CD4-positive, alpha-beta T cell treated with Interleukin-6 at 100 ng/mL for 8 hours (primary cell): ENCODE measurements at places on chromosomes 3 and 15.

DNA sequence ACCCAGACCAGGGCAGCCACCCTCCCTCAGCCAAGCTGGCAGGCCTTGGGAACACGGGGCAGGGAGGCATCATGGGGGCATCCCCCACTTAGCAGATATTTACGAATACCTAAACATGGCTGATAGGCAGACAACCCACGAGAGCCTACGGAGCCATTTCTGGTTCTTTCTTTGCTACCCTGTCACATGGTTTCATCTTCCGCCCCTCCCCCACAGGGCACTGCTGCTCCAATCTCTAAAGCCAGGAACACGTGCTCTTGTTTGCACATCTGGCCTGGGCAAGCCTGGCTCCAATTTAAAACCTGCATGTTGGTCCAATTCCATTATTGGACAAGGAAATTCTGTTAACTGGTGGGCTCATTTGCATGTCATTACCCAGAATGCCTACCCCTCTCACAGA lies 447.4 kb upstream of the NR2F2 start:
- DNase-seq, result no peak

GRCh38 chr3:101072300-101072699 lies 79.1 kb upstream of the ABI3BP start:
- no peak for DNase-seq

DNA sequence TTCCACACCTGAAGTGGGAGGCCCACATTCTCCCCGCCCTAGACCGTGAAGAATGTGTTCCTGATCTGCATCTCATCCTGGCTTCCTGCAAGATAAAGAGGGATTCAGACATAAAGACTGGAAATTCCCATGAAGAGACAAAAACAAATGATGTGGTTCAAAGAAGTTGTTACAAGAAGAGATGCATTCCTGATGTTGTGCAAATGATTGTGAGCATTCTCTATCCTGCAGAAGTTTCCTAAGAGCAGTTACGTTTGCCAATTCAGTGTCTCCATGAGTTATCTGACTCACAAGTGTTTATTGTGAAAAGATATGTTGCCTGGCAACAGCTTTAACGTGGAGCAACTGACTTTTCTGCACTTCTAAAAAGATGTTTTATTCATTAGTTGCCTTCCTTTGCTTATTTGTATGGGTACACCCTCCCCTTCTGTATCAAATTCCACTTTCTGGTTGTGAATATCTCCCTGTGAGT lies 107.8 kb downstream of the ZIC4 start:
- no peak for DNase-seq

DNA sequence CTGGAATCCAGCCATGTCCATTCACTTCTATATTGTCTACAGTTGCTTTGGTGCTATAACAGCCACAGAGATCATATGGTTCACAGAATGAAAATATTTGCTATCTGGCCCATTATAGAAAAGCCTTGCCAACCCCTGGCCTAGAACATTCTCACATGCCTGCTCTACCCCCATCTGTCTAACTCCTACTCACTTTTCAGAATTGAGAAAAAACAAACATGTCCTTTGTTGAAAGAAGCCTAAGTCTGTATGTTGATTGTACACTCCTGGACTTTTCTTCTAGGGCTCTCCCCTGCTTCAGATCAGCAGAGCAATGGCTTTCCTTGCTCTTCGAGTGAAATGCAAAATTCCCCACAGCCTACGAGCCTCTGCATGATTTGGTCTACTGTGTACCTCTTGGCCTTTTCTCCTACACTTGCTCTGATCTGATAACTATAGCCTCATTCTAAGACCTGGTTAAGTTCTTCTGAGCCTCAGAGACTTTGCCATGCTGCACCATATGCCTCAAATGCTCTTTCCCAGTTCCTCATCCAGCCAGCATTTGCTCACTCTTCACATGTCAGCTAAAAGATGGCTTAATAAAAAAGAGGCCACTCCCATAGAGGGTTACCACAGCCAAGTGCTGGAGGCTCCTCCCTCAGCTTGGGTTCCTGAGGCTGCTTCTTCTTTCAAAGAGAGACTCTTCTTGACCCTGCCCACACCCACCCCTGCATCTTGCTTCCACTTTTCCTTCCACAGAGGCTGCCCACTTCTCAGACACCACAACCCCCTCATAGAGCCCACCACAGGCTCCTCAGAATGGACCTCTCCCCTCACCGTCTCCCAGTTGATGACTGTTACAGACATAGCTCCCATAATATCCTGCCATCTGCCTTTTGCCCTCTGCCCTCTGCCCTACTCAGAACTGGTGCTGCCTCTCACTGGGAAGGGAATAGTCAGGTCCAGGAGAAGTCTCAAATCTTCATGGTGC lies 22.9 kb upstream of the DCLK3 start:
- no peak for DNase-seq

- DNase-seq, result no peak
These were observed 393.3 kb downstream of the GRM7 start for GRCh38 chr3:7254251-7254650.

DNA sequence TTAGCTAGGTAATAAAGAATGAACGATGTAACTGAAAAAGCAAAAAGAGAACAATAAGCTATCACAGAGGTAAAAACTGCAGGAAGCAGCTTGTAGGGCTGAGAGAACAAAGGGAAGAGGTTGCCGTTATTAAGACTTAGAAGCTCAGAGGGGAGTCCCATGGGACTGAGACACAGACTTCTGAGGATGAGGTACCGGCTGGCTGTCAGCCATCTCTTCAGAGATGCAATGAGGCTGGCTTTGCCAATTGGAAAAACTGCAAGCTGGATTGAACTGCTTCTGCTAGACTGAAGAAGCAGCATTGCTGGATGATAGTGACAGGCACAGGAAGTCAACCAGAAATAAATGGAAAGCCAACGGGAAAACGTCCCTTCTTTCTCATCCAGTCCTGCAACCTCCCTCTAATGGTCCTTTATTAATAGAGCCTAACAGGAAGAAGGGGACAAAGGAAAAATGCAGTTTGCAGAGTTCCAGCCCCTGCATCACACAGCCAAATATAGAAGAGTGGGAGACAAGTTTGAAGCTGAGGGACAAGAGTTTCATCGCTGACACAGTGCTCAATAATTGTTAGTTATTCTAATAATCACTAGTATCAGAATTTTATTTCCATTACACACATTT lies 21.1 kb upstream of the KLHL6 start:
- no peak for DNase-seq
